ENCODE measurements at places on chromosomes 11 and 22. TPM values are rescaled to one million over a fixed set of nuclear protein-coding genes. Genes with fewer than 3 reads are reported as not detected.

Gene FUT4
- total RNA-seq: 4.9 TPM

DNA sequence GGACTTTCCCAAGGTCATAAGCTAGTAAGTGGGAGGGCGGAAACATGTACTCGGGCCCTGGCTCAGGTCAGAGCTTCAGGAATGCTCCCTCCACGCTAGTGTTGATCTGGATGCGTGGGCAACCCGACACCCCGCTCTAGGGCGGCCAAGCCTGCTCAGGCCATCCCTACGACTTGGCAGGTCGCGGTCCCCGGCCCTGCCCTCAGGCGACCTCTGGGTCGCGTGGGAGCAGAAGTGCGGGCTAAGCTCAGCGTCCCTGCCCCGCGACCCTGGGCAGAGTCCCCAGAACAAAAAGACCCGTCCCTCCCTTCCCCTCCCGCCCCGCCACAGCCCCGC is 781 bp upstream of the TEF start:
- DNase-seq: no peak

Gene PGA3
- total RNA-seq: not detected

Gene YPEL4
- total RNA-seq: 0.47 TPM

DNA sequence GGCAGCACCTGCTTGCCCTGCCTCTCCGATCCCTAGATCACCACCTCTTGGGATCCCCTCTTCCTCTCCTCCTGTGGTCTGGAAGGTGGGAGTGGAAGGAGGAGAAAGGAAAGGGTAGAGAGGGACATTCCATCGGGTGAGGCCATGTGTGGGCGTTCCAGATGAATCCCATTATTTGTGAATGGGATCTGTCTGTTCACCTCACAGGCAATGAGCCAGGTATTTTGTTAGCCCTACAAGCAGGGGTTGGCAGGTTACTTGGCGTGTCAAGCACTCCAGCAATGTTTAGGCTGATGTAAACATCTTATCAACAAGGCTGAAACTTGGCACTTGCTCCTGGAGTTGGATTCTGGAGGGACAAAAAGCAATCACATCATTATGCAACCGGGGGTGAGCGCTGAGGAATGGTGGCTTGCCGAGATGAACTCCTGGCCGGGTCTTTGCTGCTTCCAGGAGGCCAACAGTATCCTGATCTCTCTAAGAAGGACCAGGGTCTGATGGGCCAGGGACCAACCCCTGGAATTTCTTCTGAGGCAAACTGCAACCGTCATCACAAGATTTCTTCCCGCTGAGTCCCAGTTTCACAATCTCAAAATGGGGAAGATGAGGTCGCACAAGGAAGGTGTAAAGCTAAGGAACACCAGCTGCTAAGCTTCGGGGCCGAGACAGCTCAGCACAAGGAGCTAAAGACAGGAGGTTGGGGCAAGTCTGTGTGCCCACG is 7.8 kb downstream of the ADAMTS8 start:
- DNase-seq: no peak

- peak; percentile 50 for DNase-seq
Measured at GRCh38 chr11:561148-562003, 606 bp downstream of the RASSF7 start.

GRCh38 chr11:112161012-112161411 is 2.9 kb downstream of the IL18 start:
- DNase-seq: no peak

Gene MS4A6A
- not detected for total RNA-seq

DNA sequence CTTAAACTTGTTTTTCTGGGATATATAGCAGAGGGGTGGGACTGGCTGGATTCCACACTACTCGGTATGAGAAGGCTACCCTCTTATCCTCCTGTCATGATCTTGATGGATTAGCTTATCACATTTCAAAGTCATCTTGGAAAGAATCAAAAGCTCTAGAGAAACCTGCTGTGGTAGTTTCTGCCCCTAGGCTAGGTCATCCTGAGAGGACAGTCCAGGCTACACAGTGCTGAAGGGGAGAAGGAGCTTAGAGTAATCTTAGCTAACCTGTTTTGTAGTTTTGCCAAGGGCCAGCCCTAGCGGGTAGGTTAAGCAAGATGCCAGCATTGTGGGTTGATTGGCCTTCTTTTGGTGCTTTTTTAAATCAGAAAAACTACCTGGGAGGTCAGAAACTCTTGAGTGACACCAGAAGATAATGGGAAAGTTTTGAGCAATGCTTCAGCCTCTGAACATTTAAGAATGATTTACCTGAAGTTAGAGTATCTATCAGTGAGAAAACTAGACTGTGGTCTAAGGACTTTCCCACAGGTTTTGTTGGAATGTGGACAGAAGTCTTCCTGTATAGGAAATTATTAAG is 21.3 kb downstream of the PIWIL4 start:
- DNase-seq: no peak

GRCh38 chr11:128458321-128458720 is 129.0 kb downstream of the ETS1 start:
- no peak for DNase-seq

DNA sequence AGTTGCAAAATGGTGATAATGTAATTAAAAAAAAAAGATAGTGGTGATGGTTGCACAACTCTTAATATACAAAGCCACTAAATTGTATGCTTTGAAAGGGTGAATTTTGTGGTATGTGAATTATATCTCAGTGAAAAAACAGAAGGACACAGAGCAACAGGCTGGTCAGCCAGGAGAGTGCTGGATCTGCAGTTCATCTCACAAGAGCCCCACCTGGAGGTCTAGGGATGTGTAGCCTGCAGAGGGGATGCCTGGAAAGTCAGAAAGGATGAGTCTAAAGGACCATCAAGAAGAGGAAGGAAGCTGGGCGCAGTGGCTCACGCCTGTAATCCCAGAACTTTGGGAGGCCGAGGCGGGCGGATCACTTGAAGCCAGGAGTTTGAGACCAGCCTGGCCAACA is 9.0 kb downstream of the POLR3H start:
- no peak for DNase-seq

Gene ALKBH8
- total RNA-seq: 11.4 TPM

GRCh38 chr11:47565340-47566148 is at the start of gene PTPMT1:
Gene PTPMT1 (plus strand): TSS chr11:47565599. CDS start chr11:47565623, 24 bp downstream.
- peak; percentile 85 for DNase-seq

Gene LRP4
- total RNA-seq: 0.18 TPM

GRCh38 chr11:115194802-115195110 is 309.5 kb downstream of the CADM1 start:
- peak; percentile 7 for DNase-seq

Gene UBQLNL
- 0.14 TPM for total RNA-seq
